ENCODE measurements at places on chromosomes 1 and 21. TPM values are rescaled to one million over a fixed set of nuclear protein-coding genes. Genes with fewer than 3 reads are reported as not detected.

FCGR3B gene
- total RNA-seq: not detected

- no peak for DNase-seq
These were observed 102.9 kb downstream of the FASLG start for GRCh38 chr1:172761581-172762486.

- no peak for DNase-seq
These were observed 6.8 kb upstream of the SLAMF9 start for GRCh38 chr1:159960721-159961381.

- DNase-seq: no peak
These were observed 4.4 kb downstream of the HFM1 start for GRCh38 chr1:91400133-91400725.

Data from NCI-H460 (cell line).